ENCODE measurements at places on chromosomes 4 and X.

- no peak for DNase-seq
Observed at GRCh38 chr4:184807256-184807655, 18.5 kb downstream of the ACSL1 start.

DNA sequence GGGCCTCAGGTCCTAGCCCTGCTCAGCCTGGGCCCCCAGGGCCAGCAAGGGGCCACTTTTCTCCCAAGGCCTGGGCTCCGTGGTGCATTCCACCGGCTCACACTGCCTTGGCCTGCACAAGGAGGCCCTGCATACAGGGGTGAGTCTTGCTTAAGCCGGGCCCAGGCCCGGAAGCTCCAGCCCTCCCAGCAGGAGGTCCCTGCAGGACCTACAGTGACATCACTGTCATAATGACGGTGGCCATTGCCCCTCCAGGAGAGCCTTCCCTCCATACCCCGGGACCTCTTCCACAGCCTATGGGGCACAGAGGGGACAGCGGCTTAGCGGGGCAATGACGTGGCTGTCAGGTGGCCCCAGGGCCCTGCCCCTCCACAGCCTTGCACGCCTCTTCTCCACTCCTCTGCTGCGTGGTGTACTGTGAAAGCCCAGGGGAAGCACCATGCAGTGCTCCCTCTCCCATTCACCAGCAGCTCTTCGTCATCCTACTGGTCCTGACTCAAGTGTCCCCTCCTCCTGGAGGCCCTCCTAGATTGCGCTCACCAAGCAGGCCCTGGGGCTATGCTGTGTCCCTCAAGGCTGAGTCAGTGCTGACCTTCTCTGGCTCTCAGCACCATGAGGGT, 32.3 kb upstream of the AFAP1 start:
- DNase-seq = no peak

- DNase-seq = no peak
Observed at GRCh38 chrX:19198473-19198872, 76.2 kb upstream of the ADGRG2 start.

DNA sequence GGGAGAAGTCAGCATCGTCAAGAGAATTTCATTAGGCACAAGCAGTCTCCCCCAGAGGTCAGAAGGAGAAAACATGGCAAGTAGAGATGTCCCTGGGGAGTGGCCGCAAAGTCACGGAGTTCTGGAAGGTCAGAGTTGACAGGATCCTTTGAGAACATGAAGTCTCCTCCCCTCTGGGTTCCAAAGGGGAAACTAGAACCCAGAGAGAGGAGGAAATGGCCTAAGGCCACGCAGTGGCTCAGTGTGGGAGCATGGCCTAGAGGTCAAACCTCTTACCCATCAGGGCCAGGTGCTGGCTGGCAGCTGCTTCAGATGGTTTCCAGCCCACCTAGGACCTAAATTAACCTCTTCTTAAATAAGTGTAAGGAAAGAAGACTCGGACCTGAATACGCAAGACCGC, 884 bp downstream of the IDH3G start:
- no peak for DNase-seq

- DNase-seq = no peak
Observed at GRCh38 chr4:67438975-67439374, 106.3 kb downstream of the CENPC start.

DNA sequence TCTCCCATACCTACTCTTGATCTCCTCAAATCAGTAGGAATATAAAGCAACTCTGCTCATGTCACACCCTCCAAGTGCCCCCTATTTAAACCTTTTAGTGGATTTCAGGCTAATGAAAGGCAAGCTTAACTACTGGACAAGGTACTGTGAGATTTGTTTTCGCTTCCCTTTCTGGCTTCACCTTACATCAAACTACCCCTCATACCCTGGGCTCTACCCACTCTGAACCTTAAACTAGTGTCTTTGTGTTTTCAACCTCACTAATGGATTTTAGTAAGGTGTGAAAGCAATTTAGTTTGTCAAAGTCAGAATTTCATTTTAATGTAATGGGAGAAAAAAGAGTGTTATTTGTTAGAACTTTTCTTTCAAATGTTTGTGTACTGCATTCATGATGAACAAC, 291.7 kb downstream of the INPP4B start:
- no peak for DNase-seq

GRCh38 chr4:123043013-123043412, 120.6 kb upstream of the NUDT6 start:
- no peak for DNase-seq

DNA sequence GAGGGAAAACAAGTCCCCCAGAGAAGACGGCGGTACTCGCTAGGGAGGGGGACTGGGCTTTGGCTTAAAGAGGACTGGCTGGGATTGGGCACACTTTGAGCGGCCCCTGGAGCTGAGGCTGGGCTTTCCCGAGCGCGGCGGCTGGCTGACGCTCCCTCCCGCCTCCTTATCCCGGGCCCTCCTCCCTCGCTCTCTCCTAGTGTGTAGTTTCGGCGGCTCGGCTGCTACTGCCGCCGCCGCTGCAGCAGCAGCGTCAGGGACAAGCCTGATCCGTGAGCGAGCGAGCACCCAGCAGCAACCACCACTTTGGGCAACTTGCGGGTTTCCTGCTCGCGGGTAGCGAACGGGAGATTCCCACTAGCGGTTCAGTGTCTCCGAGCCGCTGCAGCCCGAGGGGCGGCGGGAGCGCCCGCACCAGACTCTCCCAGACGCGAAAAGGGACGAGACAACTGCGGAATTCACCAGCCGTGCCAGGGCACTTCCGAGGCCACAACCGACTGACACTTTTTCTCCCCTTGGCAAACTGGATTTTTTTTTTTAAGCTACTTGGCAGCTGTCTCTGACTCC, 632 bp upstream of the PCDH7 start:
- DNase-seq = no peak

DNA sequence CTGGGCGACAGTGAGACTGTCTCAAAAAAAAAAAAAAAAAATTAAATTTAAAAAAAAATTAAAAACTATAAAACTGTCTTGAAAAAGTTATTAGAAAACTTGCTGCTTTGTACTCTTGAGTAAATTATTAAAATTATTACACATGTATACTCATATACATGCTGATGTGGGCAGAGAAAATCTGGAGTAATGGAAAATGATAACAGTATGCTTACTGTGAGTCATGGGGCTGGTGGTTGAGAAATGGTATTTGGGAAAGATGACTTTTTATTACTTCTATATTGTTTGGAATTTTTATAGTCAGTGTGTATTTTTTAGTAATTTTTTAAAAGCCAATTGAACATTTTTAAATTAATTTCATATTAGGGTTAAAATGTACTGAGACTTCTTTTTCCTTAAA, 7.5 kb downstream of the YY2 start:
- DNase-seq = no peak

- no peak for DNase-seq
Observed at GRCh38 chr4:94926936-94927335, 169.2 kb downstream of the BMPR1B start.

GRCh38 chr4:5973486-5974220, 44.6 kb downstream of the C4orf50 start:
- no peak for DNase-seq

- no peak for DNase-seq
Observed at GRCh38 chrX:74431797-74432196, 10.5 kb downstream of the SLC16A2 start.

DNA sequence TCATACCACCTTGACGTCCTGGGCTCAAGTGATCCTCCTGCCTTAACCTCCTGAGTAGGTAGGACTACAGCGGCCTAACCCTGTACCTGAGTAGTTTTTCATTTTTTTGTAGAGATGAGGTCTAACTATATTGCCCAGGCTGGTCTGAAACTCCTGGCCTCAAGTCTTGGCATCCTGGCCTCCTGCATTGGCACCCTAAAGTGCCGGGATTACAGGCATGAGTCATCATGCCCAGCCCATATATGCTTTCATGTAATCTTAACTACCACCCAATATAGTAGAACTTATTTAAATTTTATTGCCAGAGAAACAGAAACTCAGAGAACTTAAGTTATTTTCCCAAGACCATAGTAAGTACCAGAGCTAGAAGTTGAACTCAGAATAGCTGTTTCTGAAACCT, 27.1 kb downstream of the AFM start:
- DNase-seq = no peak

DNA sequence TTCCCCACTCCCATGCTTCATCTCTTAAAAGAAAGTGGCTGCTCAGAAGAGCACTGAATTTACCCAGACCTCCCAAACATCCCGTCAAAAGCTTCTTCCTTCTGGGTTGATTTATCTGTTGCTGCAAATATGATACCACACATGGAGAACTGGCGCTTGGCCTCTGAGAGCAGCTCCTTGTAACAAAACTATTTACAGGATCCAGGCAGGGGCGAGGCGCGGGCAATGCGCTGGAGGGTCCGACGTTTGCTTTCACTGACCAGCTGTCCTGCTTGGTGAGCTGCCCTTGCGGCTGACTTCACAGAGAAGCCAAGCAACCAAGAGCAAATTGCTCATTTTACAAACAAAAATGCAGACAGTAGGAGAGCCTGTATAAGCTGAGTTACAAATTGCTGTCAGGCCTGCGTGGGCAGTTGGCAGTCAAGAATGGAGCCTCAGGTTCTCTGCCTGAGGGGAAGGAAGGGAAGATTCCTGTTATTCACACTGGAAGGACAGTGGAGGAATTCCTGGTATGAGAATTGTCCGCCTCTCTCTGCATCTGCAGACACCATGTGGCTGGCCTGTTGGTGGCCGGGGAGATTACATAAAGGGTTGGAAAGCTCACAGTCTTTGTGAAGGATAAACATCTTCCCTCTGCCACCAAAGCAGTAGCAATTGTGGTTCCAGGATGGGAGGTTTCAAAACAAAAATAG, 192.2 kb upstream of the LEF1 start:
- no peak for DNase-seq

DNA sequence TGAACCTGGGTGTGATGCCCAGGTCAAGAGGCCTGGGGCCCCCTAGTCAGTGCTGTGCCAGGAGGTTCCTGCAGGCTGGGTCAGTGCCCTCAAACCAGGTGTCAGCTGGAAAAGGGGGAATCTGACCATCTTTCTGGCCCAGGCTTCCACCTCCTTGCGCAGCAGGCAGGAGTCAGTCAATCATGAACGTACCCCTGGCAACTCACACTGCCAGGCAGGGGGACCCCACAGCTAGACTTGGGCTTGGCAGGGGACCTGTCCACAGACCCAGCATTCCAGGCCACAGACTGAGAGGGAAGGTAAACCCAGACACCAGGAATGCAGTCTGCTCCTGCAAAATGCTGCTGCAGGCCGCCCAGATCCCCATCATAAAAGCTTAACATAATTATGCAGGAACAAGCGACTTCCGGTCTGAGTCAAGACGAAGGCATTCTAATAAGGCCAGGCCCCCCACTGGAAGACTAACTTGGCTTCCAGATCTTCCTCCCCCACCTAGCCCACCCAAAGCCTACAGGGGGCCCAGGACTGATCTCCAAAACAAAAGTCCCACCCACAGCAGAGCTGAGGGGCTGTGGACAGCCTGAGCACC, 156.3 kb downstream of the BCOR start:
- no peak for DNase-seq

DNA sequence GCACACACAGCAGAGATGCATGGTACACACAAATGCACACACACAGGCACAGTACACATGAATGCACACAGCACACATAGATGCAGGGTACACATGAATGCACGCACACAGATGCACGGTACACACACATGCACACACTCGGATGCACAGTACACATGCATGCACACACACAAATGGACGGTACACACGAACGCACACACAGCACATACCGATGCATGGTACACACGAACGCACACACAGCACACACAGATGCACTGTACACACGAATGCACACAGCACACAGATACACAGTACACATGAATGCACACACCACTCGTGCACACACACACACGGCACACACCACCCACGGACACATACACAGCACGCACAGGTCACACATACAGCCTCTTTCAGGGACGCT, 43.8 kb upstream of the CPLX1 start:
- DNase-seq = no peak

GRCh38 chrX:38403834-38404233, 51.4 kb downstream of the OTC start:
- DNase-seq = no peak

DNA sequence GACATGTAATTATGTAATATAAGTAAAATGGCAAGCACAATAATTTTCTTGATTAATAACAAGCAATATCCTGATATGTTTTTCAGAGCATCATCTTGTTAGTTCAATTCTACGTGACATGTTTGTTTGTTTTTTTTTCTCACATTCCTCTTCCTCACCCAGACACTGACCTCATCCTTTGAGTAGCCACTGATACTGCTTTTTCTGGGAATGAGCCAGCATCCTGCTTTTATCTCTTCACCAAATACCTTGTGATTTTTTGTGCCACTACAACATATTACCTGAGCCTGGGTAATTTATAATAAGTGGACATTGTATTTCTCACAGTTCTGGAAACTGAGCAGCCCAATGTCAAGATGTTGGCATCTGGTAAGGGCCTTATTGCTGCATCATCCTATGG, 484.0 kb downstream of the NAF1 start:
- no peak for DNase-seq

Measured in CD4-positive, alpha-beta T cell (primary cell).